ENCODE measurements at places on chromosomes 11 and 22. TPM values are rescaled to one million over a fixed set of nuclear protein-coding genes. Genes with fewer than 3 reads are reported as not detected.

The BBOX1 gene
- not detected for total RNA-seq

The OR4D5 gene
- total RNA-seq = not detected

The LRRC55 gene
- total RNA-seq = not detected

The TRIM6 gene
- 8.6 TPM for total RNA-seq

The OR8G5 gene
- not detected for total RNA-seq

The ACR gene
- not detected for total RNA-seq

The FADS2 gene
- total RNA-seq = 418 TPM

The PATE2 gene
- not detected for total RNA-seq
